ENCODE measurements at places on chromosomes 1 and 21.

DNA sequence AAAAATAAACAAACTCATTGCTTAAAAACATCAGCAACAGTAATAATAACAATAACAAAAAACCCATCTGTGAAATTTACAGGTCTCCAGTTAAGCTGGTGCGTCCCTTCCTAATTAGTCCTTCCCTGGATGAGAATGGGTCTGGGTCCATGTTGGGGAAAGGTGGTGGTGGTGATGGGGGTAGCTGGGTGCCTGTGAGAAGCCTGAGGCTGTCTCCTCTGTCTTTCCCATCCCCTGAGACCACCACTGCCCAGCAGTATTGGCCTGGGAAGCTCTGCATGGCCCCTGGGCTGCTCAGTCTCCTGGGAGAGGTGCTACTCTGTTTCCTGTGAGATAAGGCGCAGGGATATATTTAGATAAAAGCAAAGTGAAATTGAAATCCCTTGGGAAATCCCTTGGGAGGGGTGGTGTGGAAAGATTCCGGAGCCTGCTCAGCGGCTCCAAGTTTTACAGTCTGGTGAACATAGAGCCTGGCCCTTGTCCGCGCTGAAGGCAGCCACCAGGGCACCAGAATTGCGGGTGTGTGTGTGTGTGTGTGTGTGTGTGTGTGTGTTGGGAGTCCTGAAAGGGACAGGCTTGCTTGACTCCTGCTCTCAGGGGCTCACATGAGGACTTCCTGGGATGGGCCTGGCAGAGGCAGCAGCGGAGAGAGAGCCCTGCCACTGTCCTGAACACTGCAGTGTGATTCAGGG is 150.2 kb downstream of the FOXD2 start:
- no peak for DNase-seq

DNA sequence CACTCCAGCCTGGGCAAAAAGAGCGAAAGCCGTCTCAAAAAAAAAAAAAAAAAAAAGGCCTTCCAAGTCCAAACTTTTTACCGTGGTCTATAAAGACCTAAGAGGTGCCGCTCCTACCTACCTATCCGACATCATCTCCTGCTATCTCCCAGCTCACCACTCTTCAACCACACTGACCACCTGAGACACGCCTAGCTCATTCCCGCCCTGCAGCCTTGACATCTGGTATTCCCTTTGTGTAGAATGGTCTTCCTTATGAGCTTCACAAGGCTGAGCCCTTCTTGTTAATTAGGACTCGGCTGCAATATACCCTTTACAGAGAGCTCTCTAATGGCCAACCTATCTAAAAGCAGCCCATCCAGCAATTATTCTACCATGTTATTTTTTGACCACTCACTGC is 680 bp downstream of the MAGOH start:
- DNase-seq = no peak

GRCh38 chr1:26289158-26290059 is 9.5 kb downstream of the SH3BGRL3 start:
- DNase-seq = no peak

DNA sequence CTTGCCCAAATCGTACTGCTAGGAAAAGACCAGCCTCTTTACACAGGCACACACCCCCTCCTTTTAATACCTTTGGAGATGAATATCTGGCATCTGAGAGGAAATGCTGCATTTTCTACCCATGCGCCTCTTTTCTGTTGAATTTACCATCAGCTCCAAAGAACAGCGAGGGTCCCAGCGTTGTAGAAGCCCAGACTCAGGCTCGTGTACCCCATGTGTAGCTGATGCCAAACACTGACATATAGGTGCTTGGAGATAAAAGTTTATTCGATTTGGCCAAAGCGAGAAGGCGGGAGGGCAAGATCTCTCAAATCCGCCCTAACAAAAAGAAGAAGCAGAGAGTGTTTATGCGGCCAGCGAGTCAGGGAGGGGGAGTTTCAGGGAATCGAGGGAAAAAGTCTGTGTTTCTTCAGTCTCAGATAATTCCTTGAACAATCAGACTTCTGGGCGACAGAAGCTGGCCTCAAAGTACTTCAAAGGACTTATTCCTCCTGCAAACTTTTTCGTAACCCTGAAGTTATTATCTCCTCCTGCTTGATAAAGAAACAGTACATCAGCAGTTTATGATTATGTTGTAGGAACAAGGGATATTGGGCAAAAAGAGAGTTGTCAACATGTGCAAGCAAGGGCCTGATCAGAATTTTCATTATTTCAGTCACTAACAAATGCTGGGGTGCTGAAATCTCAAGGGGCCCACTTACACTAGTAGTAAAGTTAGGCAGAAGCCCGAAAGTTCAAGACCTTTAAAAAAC is 642 bp upstream of the CREG1 start:
- DNase-seq = no peak

GRCh38 chr1:37609994-37610393 is 14.3 kb upstream of the GNL2 start:
- DNase-seq = no peak
